DMS 273 treated with DMSO at 0.1 percent for 48 hours (cell line): ENCODE measurements at places on chromosomes 3 and 15.

GRCh38 chr3:184338511-184338945 lies 1.1 kb downstream of the FAM131A start:
- DNase-seq = peak; percentile 79

GRCh38 chr15:41513506-41514227 lies at the start of gene LTK:
Gene LTK (minus strand): TSS chr15:41513827. CDS start chr15:41513709, 118 bp downstream.
- no peak for DNase-seq

DNA sequence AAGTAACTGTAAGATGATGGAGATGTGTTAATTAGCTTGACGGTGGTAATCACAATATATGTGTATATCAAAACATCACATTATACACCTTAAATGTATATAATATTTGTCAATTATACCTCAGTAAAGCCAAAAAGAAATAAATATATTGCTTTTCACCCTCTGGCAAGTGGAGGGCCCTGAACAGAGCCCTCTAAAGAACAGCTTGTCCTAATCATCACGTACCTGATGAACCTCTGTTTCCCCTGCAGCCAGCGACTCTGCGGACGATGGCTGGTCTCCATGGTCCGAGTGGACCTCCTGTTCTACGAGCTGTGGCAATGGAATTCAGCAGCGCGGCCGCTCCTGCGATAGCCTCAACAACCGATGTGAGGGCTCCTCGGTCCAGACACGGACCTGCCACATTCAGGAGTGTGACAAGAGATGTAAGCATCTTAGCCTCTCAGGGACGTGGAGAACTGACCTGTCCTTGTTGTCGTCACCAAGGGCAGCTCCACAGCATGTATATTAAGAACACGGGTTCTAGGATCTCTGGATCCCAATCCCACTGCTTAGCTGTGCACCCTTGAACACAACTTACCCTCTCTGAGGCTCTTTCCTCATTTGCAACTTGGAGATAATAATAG lies 6.3 kb downstream of the THBS1 start:
- no peak for DNase-seq

DNA sequence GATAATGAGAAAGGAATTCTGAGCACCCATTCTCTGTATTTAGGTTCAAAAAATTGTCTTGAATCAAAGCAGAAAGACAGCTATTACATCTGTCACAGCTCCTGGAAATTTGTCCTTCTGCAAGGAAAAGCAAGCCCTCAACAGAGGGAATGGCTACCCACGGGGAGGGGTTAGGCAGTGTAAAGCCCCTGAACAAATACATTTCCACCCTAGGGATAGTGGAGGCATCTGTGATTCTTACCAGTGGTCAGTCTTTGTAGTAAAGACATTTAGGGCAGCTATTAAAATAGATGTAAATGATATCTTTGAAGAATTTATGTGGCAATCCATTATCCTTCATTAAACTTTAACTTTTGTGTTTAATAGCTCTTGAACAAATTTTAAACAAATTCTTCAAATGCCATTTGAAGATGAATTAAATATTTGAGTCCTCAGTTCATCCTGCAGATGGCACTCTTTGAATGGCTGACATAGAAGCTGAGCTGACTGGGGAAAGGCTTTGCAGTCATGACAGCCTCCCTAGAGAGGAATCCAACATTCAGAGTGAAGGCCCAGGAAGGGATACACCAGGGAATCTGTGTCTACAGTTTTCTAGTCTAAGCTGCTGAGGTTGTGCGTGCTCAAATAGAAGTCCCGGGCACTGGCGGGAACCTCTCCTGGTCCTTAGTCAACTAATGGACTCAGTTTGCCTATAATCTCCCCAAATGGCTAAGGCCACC lies 359.7 kb upstream of the ROPN1 start:
- DNase-seq = peak; percentile 53

GRCh38 chr15:67105991-67106763 lies 40.8 kb downstream of the SMAD3 start:
- no peak for DNase-seq

- DNase-seq = no peak
Measured at GRCh38 chr3:61979638-61980037, 393.7 kb downstream of the FEZF2 start.

GRCh38 chr3:11060500-11061251 lies 68.1 kb downstream of the SLC6A1 start:
- DNase-seq = no peak

DNA sequence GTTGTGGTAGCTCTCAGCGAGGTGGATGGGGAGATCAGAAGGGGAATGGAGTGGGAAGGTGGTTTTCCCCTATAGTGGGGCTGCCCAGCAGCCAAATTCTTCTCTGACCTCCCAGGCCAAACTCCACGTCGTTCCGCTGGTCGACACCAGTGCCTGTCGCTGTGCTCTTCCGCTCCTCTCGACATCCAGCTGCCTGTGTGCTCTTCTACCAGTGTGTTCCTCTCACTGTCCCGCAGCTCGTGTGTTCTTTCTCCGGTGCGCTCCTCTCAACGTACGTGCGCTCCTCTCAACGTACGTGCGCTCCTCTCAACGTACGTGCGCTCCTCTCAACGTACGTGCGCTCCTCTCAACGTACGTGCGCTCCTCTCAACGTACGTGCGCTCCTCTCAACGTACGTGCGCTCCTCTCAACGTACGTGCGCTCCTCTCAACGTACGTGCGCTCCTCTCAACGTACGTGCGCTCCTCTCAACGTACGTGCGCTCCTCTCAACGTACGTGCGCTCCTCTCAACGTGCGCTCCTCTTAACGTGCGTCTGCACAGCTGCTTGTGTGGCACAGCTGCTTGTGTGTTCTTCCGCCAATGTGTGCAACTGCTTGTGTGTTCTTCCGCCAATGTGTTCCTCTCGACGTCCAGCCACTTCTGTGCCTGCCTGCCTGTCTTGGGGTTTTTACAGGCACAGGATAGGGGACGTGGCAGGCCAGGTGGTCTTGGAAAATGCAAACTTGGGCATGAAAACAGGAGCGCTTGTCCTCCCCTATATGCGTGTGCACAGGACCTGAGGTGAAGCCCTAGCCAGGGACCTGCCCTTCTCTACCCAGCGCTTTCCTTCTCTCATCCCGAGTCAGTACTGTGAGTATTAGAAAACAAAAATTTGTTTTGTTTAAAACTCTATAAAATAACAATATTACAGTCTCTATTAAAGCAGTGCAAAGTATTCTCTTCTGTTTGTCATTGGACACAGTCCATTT lies 991.1 kb downstream of the GBE1 start:
- no peak for DNase-seq

DNA sequence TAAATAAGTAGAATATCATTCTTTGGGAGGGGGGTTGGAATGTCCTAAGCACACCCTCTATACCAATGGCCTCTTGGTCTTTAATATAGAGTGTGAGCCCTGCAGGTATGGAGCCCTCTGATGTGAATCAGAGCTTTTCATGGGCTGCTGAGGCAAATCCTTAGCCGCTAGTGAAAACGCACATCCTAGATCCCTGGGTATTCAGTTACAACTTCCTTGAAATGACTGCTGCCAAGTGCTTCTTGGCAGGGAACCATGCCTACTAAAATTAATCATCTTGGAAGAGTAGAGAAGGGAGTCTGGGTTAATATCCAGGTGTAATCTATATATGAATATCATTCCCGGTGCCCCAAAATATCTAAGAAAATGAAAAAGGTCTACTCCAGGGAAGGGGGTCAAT lies 109.1 kb downstream of the POLQ start:
- no peak for DNase-seq

- DNase-seq = peak; percentile 8
Measured at GRCh38 chr15:81939604-81940440, 106.0 kb downstream of the MEX3B start.

DNA sequence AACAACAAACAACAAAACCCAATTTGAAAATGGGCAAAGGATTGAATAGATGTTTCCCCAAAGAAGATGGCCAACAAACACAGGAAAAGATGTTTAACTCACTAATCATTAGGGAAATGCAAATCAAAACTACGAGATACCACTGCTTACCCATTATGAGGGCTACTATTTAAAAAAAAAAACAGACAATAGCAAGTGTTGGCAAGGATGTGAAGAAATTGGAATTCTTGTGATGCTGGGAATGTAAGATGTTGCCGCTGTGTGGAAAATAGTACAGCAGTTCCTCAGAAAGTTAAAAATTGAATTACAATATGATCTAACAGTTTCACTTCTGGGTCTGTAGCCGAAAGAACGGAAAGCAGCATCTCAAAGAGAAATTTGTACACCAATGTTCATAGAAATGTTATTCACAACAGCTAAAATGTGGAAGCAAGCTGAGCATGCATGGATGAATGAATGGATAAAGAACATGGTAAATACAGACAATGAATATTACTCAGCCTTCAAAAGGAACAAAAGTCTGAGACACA lies 121.9 kb downstream of the CHSY1 start:
- DNase-seq = no peak

GRCh38 chr3:32197991-32198390 lies 40.5 kb upstream of the CMTM8 start:
- no peak for DNase-seq

DNA sequence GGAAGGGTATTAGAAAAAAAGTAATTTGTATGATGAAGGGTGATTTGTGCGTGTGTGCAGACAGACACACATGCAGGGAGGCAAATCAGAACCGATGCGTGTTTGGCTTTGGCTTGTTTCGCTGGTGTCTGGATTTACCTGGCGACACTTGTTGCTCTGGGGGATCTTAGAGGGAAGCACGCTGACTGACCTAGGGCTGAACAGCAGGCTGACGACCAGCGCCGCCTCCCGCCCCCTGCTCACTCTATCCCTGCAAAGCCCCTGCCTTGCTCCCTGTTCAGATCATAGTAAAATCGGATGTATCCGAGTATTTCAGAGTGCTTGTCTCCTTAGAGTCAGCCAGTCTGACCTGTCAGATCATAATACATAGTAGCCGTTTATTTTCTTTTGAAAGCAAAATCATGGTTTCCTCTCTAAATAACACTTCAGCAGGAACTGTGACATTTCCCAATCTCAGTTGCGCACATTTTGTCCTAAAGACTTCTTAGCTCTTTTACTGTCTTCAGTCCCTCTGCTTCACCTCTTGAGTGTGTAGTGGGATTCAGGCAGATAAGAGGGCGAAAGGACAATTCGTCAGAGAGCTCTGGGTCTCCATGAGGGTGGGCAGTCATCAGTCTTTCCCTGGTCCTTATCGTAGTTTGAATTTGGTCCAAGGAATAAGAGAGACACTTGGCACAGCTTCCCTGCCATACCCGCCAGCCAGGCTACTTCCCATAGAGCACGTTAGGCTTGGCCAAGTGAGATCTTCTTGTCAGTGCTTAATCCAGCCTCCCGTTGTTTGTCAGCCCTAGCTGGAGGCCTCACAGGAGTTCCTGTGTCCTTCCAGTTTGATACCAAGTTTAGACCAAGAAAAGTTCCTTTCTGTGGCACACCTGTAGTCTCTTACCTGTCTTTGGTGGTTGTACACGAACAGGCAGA lies 97.4 kb downstream of the PGPEP1L start:
- DNase-seq = no peak

DNA sequence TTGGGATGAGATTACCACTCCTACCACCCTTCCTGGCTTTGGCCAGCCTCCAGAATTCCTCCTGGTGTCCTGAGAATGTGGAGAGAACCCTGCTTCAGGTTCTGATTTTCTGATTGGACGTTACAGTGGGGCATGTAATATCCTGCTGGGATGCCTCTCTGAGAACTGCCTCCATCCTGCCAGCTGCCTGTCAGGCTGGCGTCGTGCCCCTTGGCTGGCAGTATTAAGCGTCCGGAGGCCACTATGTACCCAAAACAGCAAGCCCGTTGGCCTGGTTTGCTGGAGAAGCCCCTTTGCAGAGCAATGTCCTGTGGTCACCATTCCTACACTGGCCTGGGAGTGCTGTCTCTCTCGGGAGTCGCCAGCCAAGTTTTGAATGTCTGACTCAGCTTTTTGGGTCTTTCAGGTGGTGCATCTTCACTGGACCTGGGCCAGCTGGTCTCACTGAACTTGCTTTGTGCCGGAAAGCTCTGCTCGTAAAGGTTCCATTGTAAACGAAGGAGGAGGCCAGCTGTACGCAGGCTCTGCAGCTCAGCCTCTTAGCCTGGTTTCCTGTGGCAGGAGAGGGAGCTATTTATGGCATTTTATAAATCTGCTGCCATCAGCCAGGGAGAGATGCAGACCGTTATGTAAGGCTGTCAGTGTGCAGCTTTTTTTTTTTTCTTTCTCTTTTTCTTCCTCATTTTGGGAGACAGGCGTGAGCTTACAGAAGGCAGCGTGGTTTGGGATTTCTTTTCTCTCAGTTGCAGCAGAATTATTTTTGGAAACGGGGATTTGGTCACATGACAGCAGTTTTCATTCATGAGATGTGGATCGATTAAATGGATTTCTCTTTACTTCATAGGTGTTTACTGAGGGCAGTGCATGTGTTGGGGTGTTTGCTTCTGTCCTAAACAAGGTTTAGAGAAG lies 19.0 kb upstream of the TRAK1 start:
- peak; percentile 88 for DNase-seq

- DNase-seq = no peak
Measured at GRCh38 chr3:184710870-184711492, 883 bp downstream of the MAGEF1 start.

- DNase-seq = no peak
Measured at GRCh38 chr3:183597959-183598358, 37.5 kb upstream of the KLHL24 start.

DNA sequence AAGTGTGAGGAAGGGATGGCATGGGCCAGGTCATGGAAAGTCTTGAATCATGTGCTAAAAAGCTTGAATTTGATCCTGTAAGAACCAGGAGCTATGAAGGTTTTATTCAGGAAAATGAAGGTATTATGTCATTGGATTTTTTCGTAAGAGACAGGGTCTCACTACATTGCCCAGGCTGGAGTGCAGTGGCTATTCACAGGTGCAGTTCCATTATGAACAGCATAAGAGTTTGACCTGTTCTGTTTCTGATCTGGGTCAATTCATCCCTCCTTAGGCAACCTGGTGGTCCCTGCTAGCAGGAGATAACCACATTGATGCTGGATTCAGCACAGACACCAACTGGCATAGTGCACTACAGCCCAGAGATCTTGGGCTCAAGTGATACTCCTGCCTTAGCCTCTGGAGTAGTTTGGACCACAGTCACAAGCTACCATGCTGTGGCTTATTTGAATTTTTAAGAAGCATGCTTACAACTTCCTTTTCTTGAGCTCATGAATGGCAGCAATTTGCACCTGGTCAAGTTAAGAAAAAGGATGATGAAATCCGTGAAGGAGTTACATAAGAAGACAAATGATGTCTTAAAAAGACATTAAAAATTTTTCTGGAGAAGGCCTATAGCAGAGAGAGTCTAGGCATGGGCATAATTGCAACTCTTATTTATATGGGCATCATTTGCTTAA lies 79.1 kb downstream of the CADPS start:
- DNase-seq = no peak

GRCh38 chr3:127639173-127640041 lies 10.4 kb downstream of the PODXL2 start:
- no peak for DNase-seq

GRCh38 chr15:67331676-67332075 lies 77.1 kb downstream of the IQCH start:
- no peak for DNase-seq

DNA sequence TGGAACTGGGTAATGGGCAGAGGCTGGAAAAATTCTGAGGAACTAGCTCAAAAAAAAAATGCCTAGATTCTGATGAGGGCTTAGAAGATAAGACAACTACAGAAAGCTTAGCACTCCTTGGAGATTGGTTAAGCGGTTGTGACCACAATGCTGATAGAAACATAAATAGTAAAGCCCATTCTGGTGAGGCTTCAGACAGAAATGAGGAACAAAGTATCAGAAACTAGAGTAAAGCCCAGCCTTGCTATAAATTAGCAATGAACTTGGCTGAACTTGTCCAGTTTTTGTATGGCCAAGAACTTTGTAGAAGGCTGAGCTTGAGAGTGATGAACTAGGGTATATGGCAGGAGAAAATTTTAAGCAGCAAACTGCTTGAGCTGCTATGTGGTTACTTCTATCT lies 25.4 kb downstream of the GOLGB1 start:
- DNase-seq = no peak
